ENCODE measurements at places on chromosomes 1 and 21.

DNA sequence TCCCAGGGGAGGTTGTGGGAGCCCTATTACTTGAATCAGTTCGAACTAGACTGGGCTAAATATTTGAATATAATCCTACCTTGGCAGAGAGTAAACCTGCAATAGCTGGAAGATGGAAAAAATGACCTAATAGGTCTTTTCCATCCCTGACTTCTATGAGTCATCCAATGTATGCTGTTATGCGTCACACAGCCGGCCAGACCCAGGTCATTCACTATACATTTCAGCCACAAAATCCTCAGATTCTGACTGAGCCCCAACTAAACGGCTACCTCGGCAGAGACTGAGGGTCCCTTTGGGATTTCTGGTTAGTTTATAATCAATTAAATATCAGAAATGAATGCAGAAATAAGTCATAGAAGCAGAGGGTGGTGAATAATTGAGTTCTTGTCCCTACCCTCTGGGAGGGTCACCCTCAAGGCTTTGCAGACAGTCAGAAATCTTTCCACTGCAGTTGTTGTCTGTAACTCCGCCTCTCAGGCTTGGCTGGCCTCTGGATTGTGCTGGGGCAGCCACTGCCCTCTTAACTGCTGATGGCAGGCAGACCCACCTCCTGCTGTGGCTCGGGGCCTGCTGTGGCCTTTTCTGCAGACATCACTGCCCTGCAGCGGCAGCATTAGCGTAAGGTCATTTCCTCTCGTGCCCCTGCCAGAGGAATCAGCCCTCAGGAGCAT, 240.5 kb downstream of the TGFB2 start:
- DNase-seq: peak; percentile 9

DNA sequence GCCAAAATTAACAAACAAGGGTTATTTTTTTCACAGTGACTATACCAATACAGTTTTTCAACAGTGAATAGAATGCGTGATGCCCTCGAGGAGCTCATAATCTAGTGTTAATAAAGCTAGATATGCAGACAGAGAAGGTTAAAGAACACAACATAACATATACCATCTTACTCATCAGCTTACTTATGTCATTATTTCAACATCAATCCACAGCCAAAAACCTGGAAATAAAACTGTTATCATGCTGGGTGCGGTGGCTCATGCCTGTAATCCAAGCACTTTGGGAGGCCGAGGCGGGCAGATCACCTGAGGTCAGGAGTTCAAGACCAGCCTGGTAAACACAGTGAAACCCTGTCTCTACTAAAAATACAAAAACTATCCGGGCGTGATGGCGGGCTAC, 6.1 kb downstream of the STX6 start:
- DNase-seq: no peak

DNA sequence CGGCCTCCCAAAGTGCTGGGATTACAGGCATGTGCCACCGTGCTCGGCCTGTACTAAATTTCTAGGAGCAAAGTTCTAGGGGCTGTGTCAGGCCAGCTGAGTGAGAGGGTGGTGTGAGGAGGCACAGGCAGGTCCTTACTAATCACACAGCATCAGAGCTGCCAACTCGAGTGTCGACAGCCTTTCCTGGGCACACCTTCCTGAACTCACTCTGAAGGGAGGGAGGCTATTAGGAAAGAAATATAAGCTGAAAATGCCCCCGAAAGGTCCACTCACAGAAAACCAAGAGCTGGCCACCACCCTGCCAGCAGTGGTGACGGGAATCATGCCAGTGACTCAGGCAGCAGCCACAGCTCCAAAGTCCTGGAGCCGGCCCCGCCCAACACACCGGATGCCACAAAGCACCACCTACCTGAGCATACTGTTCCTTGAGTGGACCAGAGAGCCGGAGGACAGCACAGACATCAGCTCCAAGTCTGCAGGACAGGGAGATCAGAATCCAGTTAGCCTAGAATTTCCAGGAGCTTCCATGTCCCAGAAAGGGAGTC, 4.5 kb downstream of the PMVK start:
- no peak for DNase-seq

DNA sequence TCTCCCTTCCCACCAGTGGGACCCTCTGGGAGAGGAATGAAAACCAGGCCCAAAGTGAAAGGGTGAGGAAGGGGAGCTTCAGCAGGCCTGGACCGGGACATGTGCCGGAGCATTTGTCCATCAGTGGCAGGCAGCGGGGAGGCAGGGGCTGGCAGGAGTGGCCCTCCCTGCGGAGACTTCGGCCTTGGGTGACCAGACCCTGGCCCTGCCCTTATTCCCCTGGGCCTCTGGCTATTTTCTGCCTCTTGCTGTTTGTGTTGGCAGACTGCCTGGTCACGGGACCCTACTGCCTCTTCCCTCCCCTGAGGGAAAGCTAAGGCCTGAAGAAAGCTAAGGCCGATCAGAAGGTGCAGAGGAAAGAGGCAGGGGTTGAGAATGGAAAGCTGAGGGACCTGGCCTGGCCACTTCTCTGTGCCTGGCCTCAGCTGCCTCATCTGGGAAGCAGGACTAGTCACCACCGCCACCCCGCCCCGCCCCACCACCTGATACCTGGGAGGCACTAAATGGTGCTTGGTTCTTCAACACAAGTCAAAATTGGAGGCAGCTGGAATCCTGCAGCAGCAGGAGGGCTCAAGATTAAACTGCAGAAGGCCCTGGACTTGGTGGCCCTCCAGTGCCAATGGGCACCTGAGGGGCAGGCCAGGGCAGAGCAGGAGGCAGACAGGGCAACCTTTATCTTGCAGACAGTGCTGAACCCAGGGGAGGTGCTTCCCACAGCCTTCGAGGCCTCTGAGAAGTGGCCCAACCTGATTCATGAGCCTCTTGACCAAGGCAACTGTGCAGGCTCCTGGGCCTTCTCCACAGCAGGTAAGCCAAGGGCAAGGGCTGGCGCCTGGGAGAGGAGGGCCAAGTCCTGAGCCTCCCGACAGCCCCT, 7.9 kb downstream of the TINAGL1 start:
- peak; percentile 57 for DNase-seq

GRCh38 chr1:116712510-116712909, 41.7 kb upstream of the CD2 start:
- no peak for DNase-seq

DNA sequence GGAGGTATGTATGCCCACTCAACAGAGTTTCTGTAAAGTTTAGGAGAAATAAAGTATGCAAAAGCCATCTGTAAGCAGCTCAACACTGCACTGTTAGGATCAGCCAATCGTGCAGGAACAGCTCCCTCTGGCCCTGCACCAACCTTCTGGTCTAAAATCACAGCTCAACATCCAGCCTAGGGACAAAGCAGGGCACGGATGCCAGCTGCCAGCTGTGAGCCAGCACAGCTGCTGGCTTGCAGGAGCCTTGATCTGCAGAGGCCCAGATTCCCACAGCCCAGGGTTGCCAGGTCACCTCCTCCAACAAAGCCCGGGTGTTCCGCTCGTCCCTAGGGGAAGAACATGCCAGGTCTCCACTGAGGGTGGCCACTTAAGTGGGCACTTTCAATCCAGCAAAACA, 8.6 kb downstream of the ACOT7 start:
- DNase-seq: peak; percentile 47

GRCh38 chr1:200226969-200227303, 182.9 kb downstream of the ZNF281 start:
- no peak for DNase-seq

- DNase-seq: no peak
These were observed 38.4 kb upstream of the FGGY start for GRCh38 chr1:59258412-59259032.

DNA sequence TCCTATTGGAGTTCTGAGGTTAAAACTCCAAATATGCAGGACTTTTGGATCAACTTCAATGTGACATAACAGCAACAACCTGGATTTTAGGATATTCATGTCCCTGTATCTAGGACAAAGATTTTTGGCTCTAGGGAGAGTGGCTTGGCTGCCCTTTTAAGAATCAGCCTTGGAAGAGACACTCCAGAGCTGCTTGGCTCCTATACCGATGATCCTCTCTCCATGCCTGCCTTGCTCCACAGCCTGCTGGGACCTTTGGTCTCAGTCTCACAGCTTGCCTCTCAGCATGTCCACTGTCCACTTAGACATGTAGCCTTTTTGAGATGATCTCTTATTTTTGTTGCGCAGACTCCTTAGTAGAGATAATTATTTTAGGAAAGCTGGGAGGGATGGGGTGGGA, 4.5 kb upstream of the FCMR start:
- DNase-seq: no peak

DNA sequence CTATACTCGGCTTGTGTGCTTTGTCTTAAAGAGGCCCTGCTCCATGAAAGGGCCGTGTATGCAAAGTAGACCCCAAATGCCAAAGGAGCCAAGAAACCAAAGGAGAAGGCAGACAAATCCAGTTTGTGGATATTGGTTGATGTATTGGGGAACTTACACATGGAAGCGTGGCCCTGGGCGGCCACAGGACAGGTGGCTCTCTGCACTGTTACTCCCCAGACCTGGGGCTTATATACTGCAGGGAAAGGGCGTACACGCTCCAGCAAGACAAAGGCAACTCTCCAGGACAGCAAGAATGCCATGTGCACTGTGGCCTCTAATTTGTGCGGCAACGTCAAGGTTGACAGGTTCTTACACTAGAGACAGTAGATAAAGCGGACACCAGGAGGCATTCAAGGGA, 24.8 kb downstream of the RSPH1 start:
- no peak for DNase-seq

DNA sequence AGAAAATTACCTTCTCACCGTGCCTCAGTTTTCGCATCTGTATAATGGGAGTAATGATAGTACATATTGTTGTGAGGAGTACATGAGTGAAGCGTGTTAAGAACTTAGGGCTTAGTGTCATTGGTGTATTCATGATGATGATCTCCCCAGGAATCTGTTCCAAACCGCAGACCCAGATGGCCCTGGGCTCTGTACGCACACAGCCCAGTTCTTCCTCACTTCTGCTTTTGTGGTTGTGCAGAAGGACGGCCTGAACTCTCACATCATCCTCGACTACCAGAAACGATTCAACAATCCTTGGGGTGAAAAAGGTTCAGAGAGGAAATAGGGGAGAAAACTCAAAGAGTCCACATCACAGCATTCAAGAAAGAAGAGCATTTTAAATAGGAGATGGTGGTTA, 323.0 kb downstream of the CAMTA1 start:
- DNase-seq: no peak
